ENCODE measurements at places on chromosomes 16 and 17. TPM values are rescaled to one million over a fixed set of nuclear protein-coding genes. Genes with fewer than 3 reads are reported as not detected.
A peak's percentile ranks its signal among the peaks of the same experiment; 100 is the strongest.

DNA sequence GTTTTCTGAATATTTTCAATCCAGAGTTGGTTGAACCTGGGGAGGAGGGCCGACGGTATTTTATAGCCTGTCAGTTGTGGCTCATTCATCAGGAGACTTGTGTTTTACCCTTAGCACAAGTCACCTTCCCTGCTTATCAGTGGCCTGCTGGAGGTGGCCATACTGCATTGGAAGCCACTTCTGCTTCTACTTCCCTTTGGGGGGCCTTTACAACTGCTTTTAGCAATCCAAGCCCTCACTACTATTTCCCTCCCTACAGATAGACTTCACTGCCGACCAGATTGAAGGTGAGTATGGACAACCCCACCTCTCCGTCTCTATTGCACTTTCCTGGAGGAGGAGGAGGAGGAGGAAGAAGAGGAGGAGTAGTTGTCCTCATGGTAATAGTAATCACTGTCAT lies 4.4 kb downstream of the MYL4 start:
- H3K36me3 ChIP-seq: no peaks in the 10 kb centered on the region
- no peaks in the 10 kb centered on the region for H3K27me3 ChIP-seq
- H3K4me3 ChIP-seq: no peak overlapping the region
- H3K4me1 ChIP-seq: no peaks in the 10 kb centered on the region
- no peak for DNase-seq

Gene CENPN
- total RNA-seq: 2.8 TPM

Gene ZNF668
- 5.5 TPM for total RNA-seq

- peaks cover 2% of the 10 kb centered on the region for H3K4me1 ChIP-seq
- H3K36me3 ChIP-seq: no peaks in the 10 kb centered on the region
- H3K27ac ChIP-seq: no peak overlapping the region
- DNase-seq: no peak
Observed at GRCh38 chr16:4762205-4762604, 4.8 kb downstream of the ZNF500 start.

- no peak for DNase-seq
- peaks cover 1% of the 10 kb centered on the region for H3K4me1 ChIP-seq
- no peaks in the 10 kb centered on the region for H3K27me3 ChIP-seq
- no peaks in the 10 kb centered on the region for H3K36me3 ChIP-seq
Observed at GRCh38 chr17:60039114-60039846, 39.4 kb downstream of the HEATR6 start.

Gene EVI2A
- total RNA-seq: 3.9 TPM

GRCh38 chr17:79183293-79184158 lies 108.9 kb downstream of the ENGASE start:
- DNase-seq: no peak
- H3K36me3 ChIP-seq: no peaks in the 10 kb centered on the region
- no peak overlapping the region for H3K27ac ChIP-seq
- no peaks in the 10 kb centered on the region for H3K27me3 ChIP-seq
- H3K4me3 ChIP-seq: no peak overlapping the region

DNA sequence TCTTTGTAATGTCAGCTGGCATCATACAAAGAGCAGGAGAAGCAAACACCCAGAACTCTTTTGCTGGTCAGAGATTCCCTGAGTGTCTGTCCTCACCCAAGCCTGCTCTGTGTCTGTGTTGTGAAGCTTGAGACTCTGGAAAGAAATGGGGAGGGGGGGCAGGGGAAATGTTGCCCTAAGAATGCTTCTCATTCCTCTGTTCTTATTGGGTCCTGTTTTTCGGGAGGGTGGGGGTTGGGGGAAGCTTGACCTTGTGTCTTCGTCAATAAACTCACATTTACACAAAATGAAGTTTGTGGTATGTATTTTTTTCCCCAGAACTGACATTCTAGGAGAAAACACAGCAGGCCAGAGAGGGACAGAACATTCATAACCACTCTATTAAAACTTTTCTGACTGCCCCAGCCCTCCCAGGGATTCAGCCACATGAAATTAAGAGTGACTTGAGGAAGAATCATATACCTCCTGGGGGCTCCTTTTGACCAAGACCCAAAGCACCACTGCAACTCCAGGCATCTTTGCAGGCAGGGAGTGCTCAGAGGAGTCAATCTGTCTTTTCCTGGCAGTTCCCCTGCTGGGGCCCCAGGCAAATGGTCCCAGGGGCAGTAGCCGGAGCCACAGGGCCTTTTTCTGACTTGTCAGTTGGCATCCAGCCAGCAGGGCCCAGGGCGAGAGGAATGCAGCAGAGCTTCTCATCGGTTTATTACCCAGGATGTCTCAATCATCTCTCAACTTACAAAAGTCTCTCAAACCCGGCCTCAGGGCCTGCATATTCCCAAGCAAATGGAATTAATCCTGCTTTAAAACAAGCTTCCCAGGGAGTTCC lies 5.1 kb upstream of the RASL10B start:
- peak; percentile 65 for DNase-seq
- no peaks in the 10 kb centered on the region for H3K27me3 ChIP-seq

DNA sequence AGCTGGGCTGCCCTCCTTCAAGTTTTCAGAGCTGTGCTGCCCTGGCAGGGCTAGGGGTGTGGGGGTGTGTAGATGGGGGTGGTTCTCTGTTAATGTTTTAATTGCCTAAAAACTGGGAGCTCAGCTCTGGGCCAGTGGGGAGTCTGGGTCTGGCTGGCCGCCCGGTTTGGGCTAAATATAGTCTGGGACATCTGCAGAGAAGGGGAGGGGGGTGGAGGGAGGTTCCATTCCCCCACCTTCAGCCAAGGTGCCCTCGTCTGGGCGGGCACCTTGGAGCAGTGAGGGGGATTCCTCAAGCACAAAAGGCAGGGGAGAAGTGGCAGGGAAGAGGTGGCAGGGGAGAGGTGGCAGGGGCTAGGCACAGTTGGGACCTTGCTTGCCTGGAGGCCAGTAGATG lies 13.0 kb downstream of the RARA start:
- DNase-seq: peak; percentile 70
- no peaks in the 10 kb centered on the region for H3K27me3 ChIP-seq
- peak overlapping the region; percentile 77 for H3K27ac ChIP-seq
- no peaks in the 10 kb centered on the region for H3K36me3 ChIP-seq
- peaks cover 56% of the 10 kb centered on the region for H3K4me1 ChIP-seq

- H3K36me3 ChIP-seq: no peaks in the 10 kb centered on the region
- no peak overlapping the region for H3K4me3 ChIP-seq
- no peak overlapping the region for H3K27ac ChIP-seq
- no peaks in the 10 kb centered on the region for H3K4me1 ChIP-seq
Observed at GRCh38 chr16:20937736-20938135, 37.2 kb downstream of the LYRM1 start.

DNA sequence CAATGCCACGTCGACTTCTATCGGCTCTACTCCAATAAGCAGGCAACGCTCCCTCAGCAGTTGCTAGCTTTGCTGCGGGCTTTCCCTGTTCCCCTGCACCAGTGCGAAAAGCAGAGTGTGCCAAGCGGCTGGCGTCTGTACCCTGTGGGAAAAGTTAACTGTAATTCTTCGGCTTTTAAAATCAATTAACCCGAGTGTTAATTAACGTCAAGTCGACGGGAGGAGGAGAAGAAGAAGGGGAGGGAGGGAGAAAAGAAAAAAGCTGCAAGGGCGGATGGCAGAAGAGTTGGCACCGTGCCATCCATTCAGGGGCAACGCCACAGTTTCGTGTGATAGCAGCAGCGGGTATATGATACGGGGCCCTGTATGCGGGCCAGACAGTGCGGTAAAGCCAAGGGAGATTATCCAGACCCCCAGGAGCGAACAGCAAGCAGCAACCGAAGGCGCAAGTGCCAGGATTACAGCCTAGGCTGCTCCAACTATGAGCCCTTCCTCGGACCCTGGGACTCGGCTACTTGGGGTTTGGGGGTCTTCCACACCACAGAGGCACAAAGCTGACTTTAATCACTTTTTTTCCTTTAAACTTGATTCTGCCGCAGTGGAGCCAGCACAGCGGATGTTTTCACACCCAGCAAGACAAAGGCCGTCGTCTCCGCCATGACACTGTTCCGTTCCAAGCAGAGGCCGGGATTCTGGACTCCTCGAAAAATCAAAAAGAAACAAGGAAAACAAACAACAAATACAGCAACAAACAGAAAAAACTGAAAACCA lies 253.8 kb upstream of the PMFBP1 start:
- no peak overlapping the region for H3K27ac ChIP-seq
- DNase-seq: no peak
- no peaks in the 10 kb centered on the region for H3K4me1 ChIP-seq
- H3K27me3 ChIP-seq: no peaks in the 10 kb centered on the region

GRCh38 chr17:41610965-41611640 lies 1.5 kb downstream of the KRT16 start:
- H3K36me3 ChIP-seq: no peaks in the 10 kb centered on the region
- no peaks in the 10 kb centered on the region for H3K4me1 ChIP-seq
- H3K27me3 ChIP-seq: no peaks in the 10 kb centered on the region
- no peak overlapping the region for H3K4me3 ChIP-seq
- DNase-seq: no peak

Gene SOX8
- 0.08 TPM for total RNA-seq

- DNase-seq: no peak
- no peaks in the 10 kb centered on the region for H3K36me3 ChIP-seq
Observed at GRCh38 chr16:46812781-46813540, 18.0 kb downstream of the C16orf87 start.

Gene CCL7
- not detected for total RNA-seq

DNA sequence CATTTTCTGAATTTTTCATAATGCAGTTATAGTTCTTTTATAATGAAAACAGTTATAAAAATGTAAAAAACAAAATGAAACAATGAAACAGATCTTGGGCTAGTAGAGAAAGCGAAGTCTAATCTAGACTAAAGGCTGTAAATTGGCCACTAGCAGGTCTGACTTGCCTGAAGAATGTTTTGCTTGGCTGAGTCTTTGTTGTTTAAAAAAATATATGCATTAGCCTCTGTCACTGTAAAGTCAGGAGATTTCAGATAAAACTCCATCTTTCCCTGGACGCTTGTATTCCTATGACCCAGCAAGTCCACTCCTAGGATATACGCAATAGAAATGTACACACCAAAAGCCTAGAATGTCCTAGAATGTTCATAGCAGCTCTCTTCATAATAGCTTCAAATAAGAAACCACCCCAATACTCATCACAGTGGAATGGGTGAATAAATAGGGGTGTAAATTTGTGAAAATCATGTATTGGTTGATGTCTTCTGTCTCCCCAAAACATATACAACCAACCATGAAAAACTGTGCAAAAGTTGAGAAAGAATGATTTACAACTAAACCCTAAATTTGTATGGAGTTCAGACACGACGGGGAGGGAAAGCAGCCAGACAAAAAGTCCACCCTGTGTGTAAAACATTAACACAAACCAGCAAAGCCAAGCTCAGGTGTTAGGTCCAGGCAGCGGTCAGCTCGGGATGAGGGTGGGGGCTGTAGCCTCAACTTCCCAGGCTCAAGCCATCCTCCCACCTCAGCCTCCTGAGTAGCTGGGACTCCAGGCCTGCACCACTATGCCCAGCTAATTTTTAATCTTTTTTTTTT lies 37.7 kb upstream of the MEAK7 start:
- no peak for DNase-seq
- H3K27me3 ChIP-seq: no peaks in the 10 kb centered on the region
- no peaks in the 10 kb centered on the region for H3K4me1 ChIP-seq
- H3K36me3 ChIP-seq: no peaks in the 10 kb centered on the region
- no peak overlapping the region for H3K4me3 ChIP-seq

- DNase-seq: no peak
- H3K27ac ChIP-seq: no peak overlapping the region
- no peaks in the 10 kb centered on the region for H3K36me3 ChIP-seq
- H3K4me3 ChIP-seq: no peak overlapping the region
- no peaks in the 10 kb centered on the region for H3K27me3 ChIP-seq
Observed at GRCh38 chr17:41048441-41048840, 1.3 kb upstream of the KRTAP2-1 start.

DNA sequence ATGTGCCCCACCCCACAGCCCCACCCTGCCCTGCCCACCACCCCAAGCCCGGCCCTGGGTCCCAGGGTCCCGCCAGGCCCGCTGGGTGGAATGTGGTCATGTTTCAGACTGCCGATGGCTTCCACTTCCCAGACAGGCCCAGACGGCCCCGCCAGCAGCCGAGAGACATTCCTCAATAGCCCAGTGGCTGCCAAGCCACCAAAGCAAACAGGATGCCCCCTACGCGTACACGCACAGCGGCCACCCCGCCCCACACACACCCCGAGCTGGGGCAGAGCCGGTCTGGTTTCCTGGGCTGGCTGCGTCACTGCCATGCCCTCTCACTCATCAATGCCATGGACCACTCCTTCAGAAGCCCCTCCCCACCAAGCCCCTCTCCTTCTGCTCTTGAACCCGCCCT lies 1.2 kb upstream of the KRT17 start:
- H3K4me3 ChIP-seq: no peak overlapping the region
- DNase-seq: peak; percentile 34
- H3K27me3 ChIP-seq: no peaks in the 10 kb centered on the region
- H3K4me1 ChIP-seq: peaks cover 2% of the 10 kb centered on the region

DNA sequence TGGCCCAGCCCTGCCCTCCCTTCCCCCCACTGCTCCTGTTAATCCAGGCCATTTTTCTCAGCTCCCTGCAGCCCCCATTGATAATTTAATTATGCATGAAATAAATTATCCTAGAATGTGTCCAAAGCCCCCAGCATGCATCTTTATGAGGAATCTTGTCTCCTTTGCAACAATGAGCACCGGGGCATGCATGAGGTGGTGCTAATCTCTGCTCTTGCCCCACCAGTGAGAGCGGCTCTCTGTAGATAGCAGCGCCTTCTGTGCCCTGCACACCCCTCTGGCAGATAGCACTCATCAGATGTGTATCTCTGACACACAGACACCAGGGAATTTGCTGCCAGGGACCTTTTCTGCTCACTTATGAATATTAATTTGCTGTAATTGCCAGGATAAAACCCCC lies 140.2 kb upstream of the CDC42EP4 start:
- H3K27ac ChIP-seq: no peak overlapping the region
- H3K36me3 ChIP-seq: no peaks in the 10 kb centered on the region
- no peaks in the 10 kb centered on the region for H3K4me1 ChIP-seq
- no peak for DNase-seq
- no peak overlapping the region for H3K4me3 ChIP-seq

- no peaks in the 10 kb centered on the region for H3K27me3 ChIP-seq
- no peaks in the 10 kb centered on the region for H3K36me3 ChIP-seq
- H3K27ac ChIP-seq: no peak overlapping the region
- DNase-seq: no peak
Observed at GRCh38 chr16:55615071-55615470, 40.7 kb upstream of the SLC6A2 start.

DNA sequence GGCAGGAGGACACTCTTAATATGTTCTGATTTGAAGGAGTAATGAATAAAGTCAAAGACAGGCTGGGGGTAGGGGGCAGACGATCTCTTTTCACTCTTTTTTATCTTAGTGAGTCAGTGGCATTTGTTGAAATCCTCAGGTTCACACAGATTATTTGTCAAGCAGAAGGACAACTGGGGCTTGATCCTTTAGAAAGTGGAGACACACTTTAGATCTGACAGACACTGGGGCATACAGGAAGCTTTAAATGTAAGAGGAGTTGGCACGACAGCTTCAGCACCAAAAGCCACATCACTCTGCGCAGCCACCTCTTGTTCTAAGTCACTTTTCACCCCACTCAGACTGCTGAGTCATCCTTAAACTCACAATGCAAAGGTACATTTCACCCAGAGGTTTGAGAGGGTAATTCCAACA lies 121.5 kb downstream of the STXBP4 start:
- DNase-seq: no peak
- H3K36me3 ChIP-seq: no peaks in the 10 kb centered on the region
- no peaks in the 10 kb centered on the region for H3K27me3 ChIP-seq
- H3K4me1 ChIP-seq: no peaks in the 10 kb centered on the region

Gene CPD
- total RNA-seq: 53.8 TPM
